ENCODE measurements at places on chromosomes 5 and 9. TPM values are rescaled to one million over a fixed set of nuclear protein-coding genes. Genes with fewer than 3 reads are reported as not detected.

The ADAMTS12 gene
- 44.5 TPM for total RNA-seq

The INSL4 gene
- total RNA-seq: not detected

DNA sequence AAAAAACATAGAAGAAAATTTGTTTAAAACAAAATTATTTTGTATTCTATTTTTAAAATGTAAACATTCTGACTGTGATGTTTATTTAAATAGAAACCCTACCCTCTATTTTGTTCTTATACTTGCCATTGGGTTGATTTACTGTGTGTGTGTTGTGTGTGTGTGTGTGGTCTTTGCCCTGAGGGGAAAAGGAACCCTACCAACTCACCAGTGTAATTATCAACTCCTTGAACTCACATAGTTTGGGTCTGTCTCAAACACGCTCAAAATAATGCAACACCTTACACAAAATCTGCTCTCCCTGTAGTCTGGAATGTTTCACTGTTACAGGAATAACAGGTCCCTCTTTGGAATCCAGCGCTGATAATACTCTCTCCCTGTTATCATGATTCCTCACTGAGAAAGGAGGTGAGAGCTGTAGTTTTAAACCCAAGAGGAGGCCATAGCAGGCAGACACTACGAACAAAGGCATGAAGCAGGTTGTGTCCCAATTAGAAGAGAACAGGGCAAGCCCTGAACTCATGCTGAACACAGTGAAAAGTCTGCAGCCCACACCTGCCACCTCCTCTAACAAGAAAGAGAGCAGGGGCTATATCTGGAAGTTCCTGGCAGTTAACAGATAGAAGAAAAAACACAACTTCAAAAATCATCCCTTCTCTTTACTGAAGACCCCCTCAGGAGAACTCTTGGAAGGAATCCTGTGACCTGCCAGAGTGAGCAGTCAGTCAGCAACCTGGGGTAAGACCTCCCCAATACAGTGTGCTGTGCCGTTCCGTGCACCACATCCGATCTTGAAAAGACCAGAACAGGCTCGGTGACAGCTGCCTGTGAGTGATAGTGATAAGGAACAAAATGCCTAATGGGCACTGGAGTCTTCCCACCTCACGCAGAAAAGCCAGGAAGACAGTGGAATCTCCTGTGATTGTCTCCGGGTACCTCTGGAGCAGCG lies 608.1 kb upstream of the ADAMTS16 start:
- peaks cover 3% of the 10 kb centered on the region for H3K27me3 ChIP-seq
- H3K36me3 ChIP-seq: no peaks in the 10 kb centered on the region

GRCh38 chr9:103941104-103941503 lies 153.0 kb upstream of the SMC2 start:
- H3K27me3 ChIP-seq: no peaks in the 10 kb centered on the region
- no peak for DNase-seq
- H3K36me3 ChIP-seq: no peaks in the 10 kb centered on the region
- no peak overlapping the region for H3K27ac ChIP-seq
- no peaks in the 10 kb centered on the region for H3K4me1 ChIP-seq
- no peak overlapping the region for H3K4me3 ChIP-seq

GRCh38 chr9:70519912-70520724 lies 105.7 kb upstream of the KLF9 start:
- H3K4me3 ChIP-seq: no peak overlapping the region
- H3K27ac ChIP-seq: no peak overlapping the region
- no peak for DNase-seq

DNA sequence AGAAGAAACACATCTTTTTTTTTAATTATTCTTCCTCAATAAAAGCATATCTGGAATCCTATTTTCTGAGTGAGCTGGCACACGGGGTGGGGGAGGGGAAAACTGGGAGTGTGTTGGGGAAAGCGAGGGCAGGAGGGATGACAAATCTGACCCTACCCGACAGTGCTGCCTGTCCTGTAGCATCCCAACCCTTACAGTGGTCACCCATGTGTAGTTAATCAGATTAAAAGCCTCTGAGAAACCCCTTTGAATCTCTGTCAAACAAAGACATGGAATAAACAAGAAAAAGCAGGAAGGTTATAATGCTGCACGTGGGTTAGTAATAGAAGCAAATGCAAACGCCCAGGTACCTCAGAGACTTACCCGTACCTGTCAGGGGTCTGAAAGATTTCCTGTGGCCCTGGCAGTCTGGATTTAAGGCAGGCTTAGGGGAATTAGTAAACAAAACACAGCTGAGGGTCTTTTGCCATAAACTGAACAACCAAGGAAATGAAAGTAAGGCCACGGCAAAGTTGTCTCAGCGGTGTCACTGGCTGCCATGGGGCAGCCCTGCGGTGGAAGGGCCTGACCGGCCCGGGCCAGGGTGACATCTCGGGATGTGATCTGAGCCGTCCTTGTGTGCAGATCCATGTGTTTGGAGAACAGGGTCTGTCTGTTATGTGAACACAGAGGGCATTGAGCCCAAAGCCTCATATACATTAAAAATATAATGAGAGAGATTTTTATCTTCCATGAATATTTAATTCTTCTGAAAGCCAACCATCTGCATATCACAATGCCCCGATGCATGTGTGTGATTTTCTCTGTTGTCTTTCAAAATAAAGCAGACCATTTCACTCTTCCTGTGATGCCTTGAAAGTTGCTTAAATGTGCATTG lies 308.2 kb downstream of the ZNF608 start:
- H3K36me3 ChIP-seq: no peaks in the 10 kb centered on the region
- DNase-seq: no peak
- no peak overlapping the region for H3K4me3 ChIP-seq
- H3K27me3 ChIP-seq: no peaks in the 10 kb centered on the region
- H3K4me1 ChIP-seq: peaks cover 10% of the 10 kb centered on the region

DNA sequence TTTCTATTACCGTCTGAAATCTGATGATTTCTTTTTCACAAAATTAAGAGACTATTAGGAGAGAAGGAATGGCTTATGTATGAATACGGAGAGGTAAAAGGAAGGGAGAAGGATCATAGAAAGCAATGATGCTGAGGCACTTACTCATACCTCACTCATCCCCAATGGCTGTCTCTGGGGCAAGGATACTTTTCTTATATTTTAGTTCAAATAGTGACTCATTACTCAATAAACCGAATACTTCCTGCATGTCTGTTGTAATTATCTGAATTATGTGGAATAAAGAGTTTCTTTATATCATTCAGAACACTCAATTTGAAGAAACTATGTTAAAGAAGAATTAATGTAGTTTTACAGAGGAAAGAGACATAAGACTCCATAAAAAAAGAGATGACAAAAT lies 284.5 kb upstream of the NUDT12 start:
- H3K27ac ChIP-seq: no peak overlapping the region
- DNase-seq: no peak
- H3K36me3 ChIP-seq: no peaks in the 10 kb centered on the region
- H3K4me3 ChIP-seq: no peak overlapping the region

DNA sequence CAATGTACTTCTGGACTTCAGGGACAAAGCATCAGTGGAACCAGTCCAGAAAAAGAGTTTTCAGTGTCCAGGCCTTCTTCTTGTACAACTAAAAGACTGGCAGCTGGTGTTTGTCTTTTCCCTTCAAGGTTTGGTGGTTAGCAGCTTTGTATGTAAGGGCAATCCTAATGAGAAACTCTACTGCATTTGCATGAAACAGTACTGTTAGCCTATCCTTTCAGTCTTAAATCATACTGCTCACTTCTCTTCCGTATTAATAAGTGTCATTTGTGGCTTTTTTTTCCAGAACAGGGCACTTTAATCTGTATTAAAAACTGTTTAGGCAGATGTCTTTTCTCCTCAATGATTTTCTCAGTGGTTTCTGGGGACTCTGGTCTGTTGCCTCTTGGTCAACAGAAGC lies 48.9 kb downstream of the FAM174A start:
- H3K4me1 ChIP-seq: no peaks in the 10 kb centered on the region
- H3K36me3 ChIP-seq: peaks cover 5% of the 10 kb centered on the region
- H3K27ac ChIP-seq: no peak overlapping the region
- H3K4me3 ChIP-seq: no peak overlapping the region
- DNase-seq: no peak

The ANKRD33B gene
- 8.1 TPM for total RNA-seq

The LEAP2 gene
- total RNA-seq: 1.8 TPM

DNA sequence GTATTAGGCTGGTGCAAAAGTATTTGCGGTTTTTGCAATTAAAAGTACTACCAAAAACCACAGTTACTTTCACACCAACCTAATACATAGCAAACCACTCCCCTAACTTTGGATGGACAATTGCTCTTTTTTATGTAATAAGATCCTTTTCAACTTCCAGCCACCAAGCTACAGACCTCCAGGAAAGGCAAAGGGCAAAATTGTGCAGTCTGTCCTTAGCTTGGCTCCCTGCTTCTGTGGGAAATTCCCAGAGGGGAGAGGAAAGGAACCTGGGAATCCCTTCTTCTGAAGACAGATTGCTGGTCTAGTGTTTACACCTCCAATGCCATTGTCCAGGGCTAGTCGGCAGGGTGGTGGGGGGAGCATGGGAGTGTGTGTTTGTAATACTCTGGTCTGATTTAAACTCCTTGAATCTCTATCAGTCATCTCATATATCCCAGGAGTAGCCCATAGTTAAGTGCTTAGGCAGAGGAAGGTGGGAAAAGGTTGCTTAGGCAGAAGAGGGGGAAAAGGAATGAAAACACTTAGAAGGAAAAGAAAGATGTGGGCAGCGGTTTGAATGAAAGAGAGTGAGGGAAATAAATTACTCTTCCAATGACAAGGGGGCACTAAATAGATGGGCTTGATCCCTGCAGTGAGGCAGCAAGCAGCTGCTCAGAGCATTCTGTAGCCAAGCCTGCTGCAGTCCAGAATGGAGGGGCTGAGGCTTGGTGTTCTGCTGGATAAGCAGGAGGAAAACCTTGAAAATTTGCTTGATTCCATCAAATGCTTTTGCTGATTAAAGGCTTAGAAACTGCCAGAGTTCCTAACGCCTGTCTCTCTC lies 86.9 kb upstream of the MAP1B start:
- H3K4me1 ChIP-seq: peaks cover 10% of the 10 kb centered on the region
- H3K36me3 ChIP-seq: no peaks in the 10 kb centered on the region
- peak; percentile 41 for DNase-seq

- H3K27me3 ChIP-seq: no peaks in the 10 kb centered on the region
- no peaks in the 10 kb centered on the region for H3K36me3 ChIP-seq
- H3K4me1 ChIP-seq: no peaks in the 10 kb centered on the region
- H3K4me3 ChIP-seq: no peak overlapping the region
- DNase-seq: no peak
These were observed 50.7 kb downstream of the TMEM167A start for GRCh38 chr5:83026516-83026915.

The TRAPPC13 gene
- total RNA-seq: 55.6 TPM

DNA sequence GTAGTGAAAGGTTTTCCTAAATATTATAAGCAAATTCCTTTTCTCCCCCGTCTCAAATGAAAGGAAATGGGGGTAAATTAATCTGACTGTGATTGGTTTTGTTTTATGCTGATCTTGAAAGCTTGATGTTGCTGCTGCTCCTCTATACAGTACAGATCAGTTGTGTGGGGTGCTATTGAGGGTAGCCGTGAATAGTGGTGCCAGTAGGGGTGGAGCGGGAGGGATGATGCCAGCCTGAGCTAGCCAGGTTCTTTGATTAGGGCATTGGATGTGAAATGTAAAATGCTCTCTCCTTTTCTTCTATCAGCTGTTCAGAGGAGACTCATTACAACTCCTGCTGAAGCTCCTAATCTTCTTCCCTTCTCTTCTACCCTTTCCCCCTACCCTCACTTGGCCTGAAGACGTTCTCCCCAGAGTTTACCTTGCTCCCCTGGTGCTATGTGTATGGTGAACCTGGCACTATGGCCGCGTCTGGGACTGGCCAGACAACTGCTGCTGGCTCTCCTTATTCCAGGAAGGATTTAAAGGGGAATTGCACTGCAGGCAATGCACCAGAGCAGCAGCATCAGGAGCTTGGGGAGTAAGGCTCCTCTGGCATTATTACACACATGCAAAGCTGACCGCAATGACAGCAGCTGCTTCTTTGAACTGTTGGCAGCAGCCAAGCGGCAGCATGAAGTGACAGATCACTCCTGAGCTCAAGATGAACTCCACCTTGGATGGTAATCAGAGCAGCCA lies 566 bp downstream of the GPR21 start:
- H3K36me3 ChIP-seq: no peaks in the 10 kb centered on the region
- peak; percentile 54 for DNase-seq
- H3K27ac ChIP-seq: peak overlapping the region; percentile 43
- H3K4me1 ChIP-seq: peaks cover 5% of the 10 kb centered on the region

GRCh38 chr5:172194985-172195774 lies 1.2 kb downstream of the EFCAB9 start:
- no peak overlapping the region for H3K27ac ChIP-seq
- no peaks in the 10 kb centered on the region for H3K27me3 ChIP-seq
- H3K4me1 ChIP-seq: no peaks in the 10 kb centered on the region

- H3K27ac ChIP-seq: no peak overlapping the region
- no peak for DNase-seq
- H3K36me3 ChIP-seq: no peaks in the 10 kb centered on the region
- H3K27me3 ChIP-seq: no peaks in the 10 kb centered on the region
These were observed 76.7 kb downstream of the GRAMD2B start for GRCh38 chr5:126499853-126500342.

- no peaks in the 10 kb centered on the region for H3K36me3 ChIP-seq
- no peaks in the 10 kb centered on the region for H3K4me1 ChIP-seq
- H3K4me3 ChIP-seq: no peak overlapping the region
- no peaks in the 10 kb centered on the region for H3K27me3 ChIP-seq
- no peak overlapping the region for H3K27ac ChIP-seq
- DNase-seq: no peak
These were observed 4.5 kb upstream of the IL7R start for GRCh38 chr5:35852084-35852734.

DNA sequence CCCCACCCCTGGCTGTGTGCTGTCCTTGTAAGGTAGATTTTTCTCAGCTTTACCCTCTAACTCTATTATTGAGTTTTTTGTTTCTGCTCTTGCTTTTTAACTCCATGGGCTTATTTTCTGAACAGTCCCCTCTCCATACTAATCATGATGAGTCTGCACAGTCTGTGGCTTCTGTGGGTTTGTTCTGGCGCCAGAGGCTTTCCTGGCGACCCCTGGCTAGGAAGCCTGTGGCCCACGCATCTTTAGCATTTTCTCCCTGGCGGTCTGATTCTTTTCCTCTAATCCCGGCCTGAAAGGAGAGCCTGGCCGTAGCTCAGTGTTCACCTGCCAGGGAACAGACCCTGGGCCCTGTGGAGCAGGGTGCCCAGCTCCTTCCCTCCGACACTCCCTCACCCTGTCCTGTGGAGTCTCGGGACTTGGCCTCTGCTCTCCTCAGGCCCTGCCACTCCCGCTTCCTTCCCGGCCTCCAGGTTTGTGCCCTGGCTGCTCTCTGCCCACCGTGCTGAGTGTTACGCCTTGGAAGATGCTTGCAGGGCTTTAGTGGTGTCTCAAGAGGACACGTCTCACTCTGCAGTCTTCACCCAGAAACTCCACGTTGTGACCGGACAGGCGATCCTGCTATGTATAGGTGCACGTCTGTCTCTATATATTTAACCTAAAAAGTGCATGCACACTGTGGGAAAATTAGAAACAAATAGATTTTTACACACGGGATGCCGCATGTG lies 31.7 kb upstream of the LRRC14B start:
- peaks cover 82% of the 10 kb centered on the region for H3K36me3 ChIP-seq
- no peak overlapping the region for H3K4me3 ChIP-seq
- H3K27me3 ChIP-seq: no peaks in the 10 kb centered on the region
- no peak overlapping the region for H3K27ac ChIP-seq

The IFNB1 gene
- not detected for total RNA-seq

GRCh38 chr9:126480813-126481212 lies 132.9 kb upstream of the LMX1B start:
- H3K27ac ChIP-seq: no peak overlapping the region
- no peaks in the 10 kb centered on the region for H3K27me3 ChIP-seq
- H3K4me1 ChIP-seq: peaks cover 45% of the 10 kb centered on the region
- DNase-seq: no peak
- peaks cover 51% of the 10 kb centered on the region for H3K36me3 ChIP-seq
